ENCODE measurements at places on chromosomes 1 and 21.

DNA sequence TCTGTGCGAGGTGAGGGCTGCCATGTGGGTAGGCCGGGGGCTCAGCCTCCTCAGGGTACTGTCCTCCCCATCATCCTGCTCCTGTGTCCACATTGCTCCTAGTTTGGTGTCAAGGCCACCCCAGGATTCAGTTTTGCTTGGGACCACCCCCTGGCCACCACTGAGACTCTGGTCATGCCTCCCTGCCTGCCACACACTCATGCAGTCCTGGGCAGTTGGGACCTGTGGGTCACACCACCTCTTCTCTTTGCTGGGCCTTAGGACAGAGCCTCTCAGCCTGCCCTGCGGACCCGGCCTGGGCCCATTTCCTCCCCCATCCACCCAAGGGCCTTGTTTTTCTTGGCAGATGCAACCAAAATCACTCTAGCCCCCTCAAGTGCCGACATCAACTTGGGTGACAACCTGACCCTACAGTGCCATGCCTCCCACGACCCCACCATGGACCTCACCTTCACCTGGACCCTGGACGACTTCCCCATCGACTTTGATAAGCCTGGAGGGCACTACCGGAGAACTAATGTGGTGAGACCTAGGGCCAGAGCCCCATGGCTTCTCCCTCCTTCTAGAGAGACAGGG lies 19.4 kb downstream of the TMEM81 start:
- no peak overlapping the region for H3K27ac ChIP-seq
- H3K4me3 ChIP-seq, result no peak overlapping the region
- H3K36me3 ChIP-seq, result no peaks in the 10 kb centered on the region

DNA sequence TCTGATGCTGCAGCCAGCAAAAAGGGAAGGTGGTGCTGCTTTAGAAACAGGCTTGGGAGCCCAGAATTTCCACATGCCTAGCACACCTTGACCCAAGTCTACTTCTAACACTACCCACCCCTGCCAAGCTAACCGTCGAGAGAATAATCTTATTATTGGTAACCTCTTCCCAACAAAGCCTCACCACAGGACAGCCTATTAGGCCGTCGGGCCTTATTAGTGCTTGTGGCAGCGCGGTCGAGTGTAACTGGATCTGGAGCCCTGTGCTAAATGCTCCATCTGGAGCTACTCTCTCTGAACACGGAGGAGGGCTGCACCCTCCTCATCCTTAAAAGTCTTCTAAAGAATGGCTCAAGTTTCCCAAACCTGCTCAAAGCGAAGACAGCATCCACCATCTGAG lies 165.5 kb upstream of the NFIA start:
- no peaks in the 10 kb centered on the region for H3K36me3 ChIP-seq
- DNase-seq, result no peak
- no peak overlapping the region for H3K27ac ChIP-seq
- no peaks in the 10 kb centered on the region for H3K4me1 ChIP-seq
- H3K4me3 ChIP-seq, result no peak overlapping the region

- DNase-seq, result peak; percentile 96
- peak overlapping the region; percentile 61 for H3K27ac ChIP-seq
- peaks cover 25% of the 10 kb centered on the region for H3K4me1 ChIP-seq
- no peaks in the 10 kb centered on the region for H3K27me3 ChIP-seq
Measured at GRCh38 chr1:17233675-17234320, 15.1 kb upstream of the PADI3 start.

DNA sequence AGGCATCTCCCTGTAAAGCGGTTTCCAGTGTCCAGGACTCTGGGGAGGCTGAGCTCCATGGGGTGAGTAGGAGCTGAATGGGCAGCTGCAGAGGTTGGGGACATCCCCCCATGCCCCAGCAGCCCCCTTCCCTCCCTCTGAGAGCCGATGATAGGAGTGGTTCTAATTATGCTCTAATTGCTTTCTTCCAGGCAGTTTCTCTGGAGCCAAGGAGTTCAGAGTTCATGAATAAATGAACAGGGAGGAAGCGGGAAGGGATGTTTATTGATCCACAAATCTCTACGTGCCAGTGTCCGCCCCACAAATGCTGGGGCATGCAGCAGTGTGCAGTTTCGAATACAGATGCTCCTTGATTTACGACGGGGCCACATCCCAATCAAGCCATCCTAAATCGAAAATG lies 15.6 kb downstream of the NKAIN1 start:
- H3K4me1 ChIP-seq, result no peaks in the 10 kb centered on the region
- H3K36me3 ChIP-seq, result no peaks in the 10 kb centered on the region
- H3K27ac ChIP-seq, result no peak overlapping the region
- H3K4me3 ChIP-seq, result no peak overlapping the region
- H3K27me3 ChIP-seq, result peaks cover 5% of the 10 kb centered on the region
- DNase-seq, result no peak

GRCh38 chr1:1929102-1929638 lies 10.1 kb upstream of the TMEM52 start:
- H3K27ac ChIP-seq, result no peak overlapping the region
- no peaks in the 10 kb centered on the region for H3K27me3 ChIP-seq
- H3K4me1 ChIP-seq, result no peaks in the 10 kb centered on the region
- H3K36me3 ChIP-seq, result no peaks in the 10 kb centered on the region

DNA sequence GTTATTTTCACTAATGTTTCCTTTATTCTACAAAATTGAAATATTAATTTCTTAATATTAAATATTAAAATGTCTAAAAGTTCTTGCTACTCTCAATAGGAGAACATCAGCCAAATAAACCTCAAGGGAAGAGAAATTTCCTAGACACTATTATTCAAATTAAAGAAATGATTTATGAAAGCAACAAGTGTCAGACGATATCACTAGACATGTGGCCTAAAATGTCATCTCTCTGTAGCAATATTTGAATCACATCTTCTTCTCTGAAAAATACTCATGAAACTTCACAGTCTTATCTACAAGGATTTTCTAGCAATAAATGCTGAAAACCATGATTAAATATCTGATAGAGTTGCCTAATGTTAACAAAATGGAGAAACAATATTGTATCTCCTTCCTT lies 2.5 kb upstream of the SERBP1 start:
- H3K27me3 ChIP-seq, result no peaks in the 10 kb centered on the region
- H3K4me1 ChIP-seq, result 0 out of 2 replicates have a peak, but pooled peaks cover 9% of the 10 kb centered on the region
- no peak overlapping the region for H3K4me3 ChIP-seq
- DNase-seq, result no peak

- H3K36me3 ChIP-seq, result peaks cover 36% of the 10 kb centered on the region
- H3K4me1 ChIP-seq, result peaks cover 3% of the 10 kb centered on the region
- no peaks in the 10 kb centered on the region for H3K27me3 ChIP-seq
- peak overlapping the region; percentile 57 for H3K4me3 ChIP-seq
- peak; percentile 86 for DNase-seq
- H3K27ac ChIP-seq, result peak overlapping the region; percentile 28
Measured at GRCh38 chr1:17045634-17046333, 8.0 kb downstream of the SDHB start.

Measured in GM23248 (cell line).